Cortex of kidney (tissue), 1 donor: ENCODE measurements at places on chromosomes 2 and 18.

DNA sequence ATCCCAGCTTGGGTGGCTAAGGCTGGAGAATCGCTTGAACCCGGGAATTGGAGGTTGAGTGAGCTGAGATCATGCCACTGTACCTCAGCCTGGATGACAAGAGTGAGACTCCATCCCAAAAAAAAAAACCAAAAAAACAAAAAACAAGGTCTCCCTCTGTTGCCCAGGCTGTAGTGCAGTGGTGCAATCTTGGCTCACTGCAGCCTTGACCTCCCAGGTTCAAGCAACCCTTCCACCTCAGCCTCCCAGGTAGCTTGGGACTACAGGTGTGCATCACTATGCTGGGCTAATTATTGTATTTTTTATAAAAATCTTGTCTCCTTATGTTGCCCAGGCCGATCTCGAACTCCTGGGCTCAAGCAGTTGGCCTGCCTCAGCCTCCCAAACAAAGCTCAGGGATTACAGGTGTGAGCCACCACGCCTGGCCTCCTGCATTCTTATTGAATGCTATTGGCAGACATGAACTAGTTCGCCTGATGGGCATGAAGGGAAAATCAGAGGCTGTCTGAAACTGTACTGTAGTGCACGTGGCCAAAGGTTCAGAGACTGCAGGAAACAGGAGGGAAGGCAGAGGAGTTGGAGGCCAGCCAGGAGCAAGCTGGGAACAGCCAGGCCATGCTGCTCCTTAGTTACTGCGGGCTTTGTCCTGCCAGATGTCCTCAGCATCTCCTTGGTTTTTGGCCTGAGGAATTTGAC is 16.0 kb upstream of the ASXL2 start:
- no peak for DNase-seq

GRCh38 chr2:230928701-230929380 is 3.8 kb upstream of the GPR55 start:
- no peak for DNase-seq

- no peak for DNase-seq
Measured at GRCh38 chr2:173716458-173717052, 248.6 kb downstream of the SP3 start.

DNA sequence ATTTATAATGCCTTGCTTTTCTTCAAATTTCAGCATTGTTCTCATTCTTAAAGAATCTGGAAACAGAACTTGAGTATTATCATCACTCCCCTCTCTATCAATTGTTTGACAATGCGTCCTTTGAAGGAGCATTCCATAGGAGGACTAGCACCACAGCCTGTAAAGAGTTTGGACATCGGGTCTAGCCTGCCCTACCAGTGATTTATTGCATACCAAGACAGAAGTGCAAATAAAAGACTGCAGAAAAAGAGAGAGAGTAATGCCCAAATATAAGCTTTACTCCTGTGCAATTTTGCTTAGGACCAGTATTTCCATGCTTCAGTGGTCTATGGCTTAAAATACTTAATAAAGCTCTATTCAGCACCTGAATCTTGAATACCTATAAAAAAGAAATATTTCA is 55.4 kb upstream of the MAP2 start:
- no peak for DNase-seq

DNA sequence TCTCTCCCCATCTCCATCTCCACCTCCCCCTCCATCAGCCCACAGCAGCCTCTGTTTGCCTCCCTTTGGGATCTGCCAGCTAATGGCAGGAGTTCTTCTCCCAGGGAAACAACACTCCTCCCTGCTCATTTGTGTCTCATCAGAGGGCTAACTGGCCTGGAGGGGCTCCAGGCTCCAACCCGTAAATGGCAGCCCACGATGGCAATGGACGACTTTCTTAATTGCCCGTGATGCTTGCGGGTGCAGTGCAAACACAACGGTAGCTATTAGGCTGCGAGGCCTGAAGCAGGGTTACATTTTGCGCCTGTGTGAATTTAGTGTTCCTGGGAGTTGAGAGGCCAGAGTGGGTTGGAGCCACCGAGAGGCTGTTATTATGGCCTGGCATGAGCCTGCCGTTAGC is 285.1 kb downstream of the TNS1 start:
- no peak for DNase-seq

DNA sequence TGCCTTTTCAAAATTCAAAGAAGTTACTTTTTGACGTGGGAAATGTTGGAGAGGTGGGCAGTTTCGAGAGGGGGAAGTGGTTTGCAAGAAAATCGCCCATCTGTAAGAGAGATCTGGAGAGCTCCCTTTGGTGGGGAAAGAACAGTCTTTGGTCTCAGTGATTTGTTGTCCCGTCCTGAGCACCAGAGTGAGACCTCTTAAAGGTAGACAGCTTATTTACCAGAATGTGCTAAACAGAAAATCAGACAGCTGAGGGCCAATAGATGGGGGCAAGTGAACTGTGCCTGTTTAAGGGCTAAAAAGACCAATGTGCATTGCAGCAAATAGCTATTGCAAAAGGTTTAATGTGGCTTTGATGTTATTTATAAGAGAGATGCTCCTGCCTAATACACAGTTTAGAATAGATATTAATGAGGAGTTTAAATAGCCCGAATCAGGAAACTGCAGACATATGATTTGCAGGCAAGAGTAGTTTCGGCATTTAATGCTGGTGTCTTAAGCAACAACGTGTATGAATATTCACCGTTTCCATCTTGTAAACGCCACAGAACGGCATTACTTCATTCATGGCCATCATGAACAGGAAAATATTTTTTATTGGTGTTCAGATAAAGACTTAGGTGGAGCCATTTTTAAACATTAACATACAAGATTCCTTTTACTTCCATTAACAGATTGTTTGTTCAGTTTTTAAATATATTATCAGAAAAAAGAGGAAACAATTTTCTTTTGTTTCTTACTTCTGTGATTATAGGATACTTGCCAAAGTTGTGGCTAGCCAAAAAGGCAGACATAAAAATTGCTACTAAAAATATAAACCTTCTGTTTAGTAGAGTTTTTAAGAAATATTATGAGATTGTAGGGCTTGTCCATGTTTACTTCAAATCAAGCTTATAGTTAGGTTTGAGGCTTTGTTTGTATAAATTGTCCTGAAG is 29.6 kb downstream of the ARHGAP15 start:
- DNase-seq: no peak

DNA sequence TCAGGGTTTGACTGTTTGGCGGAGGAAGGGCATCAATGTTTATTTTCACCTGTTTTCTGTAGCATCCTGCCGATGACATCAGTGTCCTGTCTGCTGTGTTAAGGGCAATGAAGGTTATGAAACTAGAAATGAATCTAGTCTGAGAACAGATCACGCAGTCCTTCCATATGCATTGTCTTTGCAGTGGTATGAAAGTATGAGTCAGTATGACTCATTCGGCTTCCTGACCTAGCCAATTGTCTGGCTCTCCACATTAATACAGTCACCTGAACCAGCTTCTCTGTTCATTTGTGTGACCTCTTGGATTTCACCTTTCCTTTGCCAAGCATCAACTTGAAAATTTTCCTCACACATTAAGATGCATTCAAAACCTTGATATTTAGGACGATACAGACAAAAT is 353.8 kb downstream of the RND3 start:
- no peak for DNase-seq

DNA sequence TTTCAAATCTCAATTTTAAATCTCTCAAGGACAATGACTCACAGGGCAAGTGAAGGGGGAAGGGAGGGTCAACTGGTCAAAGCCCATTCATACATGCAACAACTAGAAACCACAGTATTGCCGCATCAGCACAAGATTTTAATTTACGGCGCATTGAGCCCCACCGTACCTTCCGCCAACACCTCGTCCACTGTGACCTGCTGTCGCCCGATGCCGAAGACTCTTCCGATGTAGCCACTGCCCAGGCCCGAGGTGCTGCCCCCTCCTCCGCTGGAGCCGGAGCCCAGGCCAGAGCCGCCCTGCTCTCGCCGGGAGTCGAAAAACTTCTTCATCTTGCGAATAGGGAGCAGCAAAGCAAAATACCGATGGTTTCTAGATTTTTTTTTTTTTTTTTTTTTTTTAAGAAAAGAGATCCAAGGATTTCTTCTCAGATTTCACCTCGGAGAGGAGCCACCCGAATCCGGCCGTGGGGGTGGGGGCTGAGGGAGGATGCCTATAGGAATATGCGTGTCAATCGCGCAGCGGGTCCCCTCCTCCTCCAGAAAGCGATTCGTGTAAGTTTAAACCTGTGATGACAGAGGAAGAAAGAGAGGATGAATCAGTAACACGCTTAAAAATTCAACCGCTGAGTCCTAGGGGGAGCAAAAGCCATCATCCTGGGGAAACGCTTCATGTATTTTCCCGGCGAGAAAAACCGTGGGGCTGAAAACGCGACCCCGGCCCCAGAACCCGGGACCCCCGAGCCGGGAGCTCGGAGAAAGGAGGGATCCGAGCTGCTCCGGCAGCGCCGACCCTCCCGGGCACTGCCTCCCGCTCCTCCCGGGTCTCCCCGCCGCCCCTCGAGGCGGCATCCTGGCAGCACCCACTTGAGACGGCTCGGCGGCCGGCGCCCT is 584 bp downstream of the AAK1 start:
- no peak for DNase-seq

GRCh38 chr2:102451968-102452367 is 21.1 kb upstream of the SLC9A4 start:
- DNase-seq: no peak

DNA sequence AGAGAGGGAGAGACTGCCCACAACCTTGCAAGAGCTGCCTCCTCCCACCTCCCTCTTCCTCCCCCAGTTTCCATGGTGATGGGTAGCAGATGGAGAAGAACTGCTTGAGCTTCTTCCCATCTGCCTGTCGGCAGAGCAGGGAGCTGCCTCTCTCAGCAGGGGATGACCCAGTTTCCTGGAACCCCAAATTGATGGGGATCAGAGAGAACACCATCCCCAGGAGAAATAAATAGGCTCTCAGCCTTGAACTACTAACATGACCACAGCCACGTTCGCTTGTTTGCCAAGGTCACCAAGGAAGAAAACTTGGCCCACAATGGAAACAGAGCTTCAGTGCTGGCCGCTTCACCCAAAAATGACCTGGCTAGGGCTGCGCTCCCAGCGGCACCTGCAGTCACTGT is 82.2 kb downstream of the ADD2 start:
- no peak for DNase-seq

DNA sequence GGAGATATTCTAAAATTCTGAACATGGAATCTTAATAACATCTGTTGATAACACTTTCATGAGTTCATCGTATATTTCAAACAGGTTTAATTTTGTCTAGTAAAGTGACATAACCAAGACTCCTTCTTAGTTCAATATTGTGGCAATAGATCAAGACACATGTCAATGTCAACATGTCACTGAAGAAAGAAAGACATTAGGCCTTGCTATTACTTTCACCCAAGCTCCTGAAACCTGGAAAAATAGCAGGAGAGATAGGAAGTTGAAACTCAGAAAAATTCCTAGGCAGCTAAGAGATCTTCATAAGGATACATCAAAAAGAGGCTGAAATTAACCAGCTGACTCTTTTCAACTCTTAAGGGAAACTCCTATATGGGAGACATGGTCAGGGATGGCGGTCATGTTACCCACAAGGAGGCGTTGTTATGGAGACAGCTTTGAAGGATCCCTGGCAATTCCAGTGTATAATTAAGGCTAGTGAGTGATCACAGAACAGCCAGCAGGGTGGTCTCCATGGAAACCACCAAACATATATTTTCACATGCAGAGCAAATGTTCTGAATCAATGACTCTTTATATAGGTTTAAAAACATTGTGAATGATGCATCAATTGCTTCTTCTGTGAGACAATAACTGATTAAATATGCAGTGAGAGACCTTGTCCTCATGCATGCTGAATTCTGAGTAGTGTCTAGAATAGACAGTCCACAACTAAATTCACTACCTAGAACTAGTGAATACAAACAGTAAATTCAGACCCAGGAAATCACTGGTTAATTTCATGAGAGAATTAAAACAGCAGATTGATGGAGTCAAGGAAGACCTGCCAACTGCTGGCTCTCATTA is 115.3 kb upstream of the RIOK3 start:
- no peak for DNase-seq

DNA sequence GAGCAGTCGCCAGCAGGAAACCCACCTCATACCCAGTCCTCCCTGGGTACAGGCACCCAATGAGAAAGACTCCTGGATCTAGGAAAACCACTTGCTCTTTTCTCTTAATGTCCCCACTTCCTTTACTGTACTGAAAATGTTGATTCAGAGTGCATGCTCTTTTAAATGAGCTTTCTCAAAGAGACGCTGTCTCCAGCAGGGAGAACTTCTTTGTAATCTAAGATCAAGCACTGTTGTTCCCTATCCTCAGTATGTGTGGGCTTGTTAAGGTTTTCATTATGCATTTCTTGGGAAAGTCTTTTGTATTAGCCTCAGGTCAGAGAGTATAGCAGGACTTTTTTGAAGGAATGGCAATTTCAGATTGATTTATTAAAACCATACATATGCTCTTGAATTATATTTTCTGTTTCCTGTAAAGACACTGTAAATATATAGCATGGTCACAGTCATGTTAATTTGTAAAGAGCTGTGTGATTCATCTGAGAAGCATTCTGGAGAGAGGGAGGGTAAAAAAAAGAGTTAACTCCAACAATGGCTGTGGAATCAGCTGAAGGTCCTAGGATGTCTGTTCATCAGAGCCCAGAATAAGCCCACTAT is 178.1 kb downstream of the MGAT5 start:
- DNase-seq: no peak

- DNase-seq: no peak
Measured at GRCh38 chr2:218831378-218831990, at the start of gene PRKAG3. PRKAG3 (minus strand) TSS chr2:218831803.

DNA sequence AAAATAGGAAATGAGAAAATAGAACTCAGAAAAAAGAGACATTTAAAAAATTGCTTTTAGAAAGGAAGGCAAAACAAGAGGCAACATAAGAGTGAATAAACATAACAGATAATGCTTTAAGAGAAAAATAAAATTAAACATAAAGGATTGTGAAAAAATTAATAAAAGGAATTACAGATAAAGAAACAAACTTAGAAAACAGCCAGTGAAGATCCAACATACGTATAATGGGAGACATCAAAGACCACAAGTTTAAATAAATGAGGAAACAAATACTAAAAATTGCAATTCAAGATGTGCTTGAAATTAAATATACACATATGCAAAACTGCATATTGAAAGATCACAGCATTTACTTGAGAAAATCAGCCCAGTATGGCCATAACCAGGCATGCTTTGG is 448.9 kb downstream of the NBAS start:
- no peak for DNase-seq

- no peak for DNase-seq
Measured at GRCh38 chr18:59904011-59904601, 4.3 kb downstream of the PMAIP1 start.

DNA sequence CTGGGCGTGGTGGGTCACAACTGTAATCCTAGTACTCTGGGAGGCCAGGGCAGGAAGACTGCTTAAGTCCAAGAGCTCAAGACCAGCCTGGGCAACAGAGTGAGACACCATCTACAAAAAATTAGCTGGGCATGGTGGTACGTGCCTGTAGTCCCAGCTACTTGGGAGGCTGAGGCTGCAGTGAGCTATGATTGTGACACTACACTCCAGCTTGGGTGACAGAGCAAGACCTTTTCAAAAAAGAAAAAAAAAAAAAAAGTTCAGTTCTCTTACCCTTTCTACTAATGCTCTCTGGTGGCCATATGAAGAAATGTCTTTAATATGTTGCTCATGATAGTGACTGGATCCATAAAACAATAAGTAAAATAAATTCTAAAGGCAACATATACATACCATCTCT is 14.9 kb downstream of the TYW5 start:
- DNase-seq: no peak

- DNase-seq: no peak
Measured at GRCh38 chr2:238777369-238778067, 70.4 kb upstream of the TWIST2 start.

GRCh38 chr18:79510731-79511241 is 115.1 kb downstream of the NFATC1 start:
- DNase-seq: no peak

- DNase-seq: no peak
Measured at GRCh38 chr2:218811382-218811781, 20.2 kb downstream of the PRKAG3 start.

- no peak for DNase-seq
Measured at GRCh38 chr2:80621656-80622055, 317.1 kb upstream of the LRRTM1 start.
